ENCODE measurements at places on chromosomes 6 and 20.

- no peak for ATAC-seq
These were observed 120.1 kb downstream of the SLC23A2 start for GRCh38 chr20:4881006-4881730.

- no peak for ATAC-seq
These were observed 29.9 kb downstream of the ID4 start for GRCh38 chr6:19866985-19867627.

DNA sequence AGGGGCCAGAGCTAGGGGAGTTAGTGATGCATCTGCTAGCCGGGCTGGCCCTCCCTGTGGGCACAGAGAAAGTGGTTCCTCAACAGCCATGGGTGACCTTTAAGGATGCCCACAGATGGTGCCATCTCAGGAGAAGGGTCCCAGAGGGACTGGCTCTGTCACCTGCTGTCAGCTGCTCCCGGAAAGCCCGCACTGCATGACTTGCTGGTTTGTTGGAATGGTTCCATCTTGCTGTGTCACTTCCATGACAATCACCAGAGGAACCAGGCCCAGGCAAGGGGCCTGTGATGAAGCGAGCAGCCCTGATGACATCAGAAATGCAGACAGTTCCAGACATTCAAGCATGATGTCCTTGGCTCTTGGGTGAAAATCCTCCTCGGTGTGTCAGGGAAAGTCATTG is 125.2 kb downstream of the PHACTR3 start:
- ATAC-seq, result no peak

- ATAC-seq, result peak; percentile 40
These were observed 2.2 kb downstream of the BRD2 start for GRCh38 chr6:32970413-32971241.

- ATAC-seq, result no peak
These were observed 6.6 kb downstream of the CDK5RAP1 start for GRCh38 chr20:33394718-33395117.

DNA sequence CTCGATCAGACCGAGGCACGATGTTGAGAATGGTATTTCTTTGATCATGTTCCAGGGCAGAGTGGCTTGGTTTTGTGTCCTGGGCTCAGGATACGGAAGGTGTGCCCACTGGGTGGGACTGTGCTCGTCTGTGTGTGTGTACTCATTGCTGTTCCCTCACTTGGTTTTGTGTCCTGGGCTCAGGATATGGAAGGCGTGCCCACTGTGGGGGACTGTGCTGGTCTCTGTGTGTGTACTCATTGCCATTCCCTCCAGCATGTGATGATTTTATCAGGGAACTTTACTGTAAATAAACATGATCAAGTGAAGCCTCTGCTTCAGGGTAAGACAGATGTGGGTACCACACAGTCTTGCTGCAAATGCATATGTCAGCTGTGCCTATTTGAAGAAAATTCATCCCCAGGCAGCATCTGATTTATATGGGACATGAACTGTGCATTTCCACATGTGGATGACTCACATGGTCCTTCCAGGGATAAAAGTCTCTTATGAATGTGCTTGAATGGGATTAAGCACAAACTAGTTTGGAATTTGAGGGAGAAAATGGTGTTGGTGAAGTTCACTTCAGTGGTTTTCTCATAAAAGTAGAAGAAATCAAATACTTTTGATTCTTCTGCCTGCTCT is 274.3 kb downstream of the QKI start:
- no peak for ATAC-seq

GRCh38 chr20:8764344-8764962 is 304.4 kb upstream of the PLCB4 start:
- ATAC-seq, result no peak

- ATAC-seq, result no peak
These were observed 166.2 kb downstream of the EPM2A start for GRCh38 chr6:145569140-145569539.

DNA sequence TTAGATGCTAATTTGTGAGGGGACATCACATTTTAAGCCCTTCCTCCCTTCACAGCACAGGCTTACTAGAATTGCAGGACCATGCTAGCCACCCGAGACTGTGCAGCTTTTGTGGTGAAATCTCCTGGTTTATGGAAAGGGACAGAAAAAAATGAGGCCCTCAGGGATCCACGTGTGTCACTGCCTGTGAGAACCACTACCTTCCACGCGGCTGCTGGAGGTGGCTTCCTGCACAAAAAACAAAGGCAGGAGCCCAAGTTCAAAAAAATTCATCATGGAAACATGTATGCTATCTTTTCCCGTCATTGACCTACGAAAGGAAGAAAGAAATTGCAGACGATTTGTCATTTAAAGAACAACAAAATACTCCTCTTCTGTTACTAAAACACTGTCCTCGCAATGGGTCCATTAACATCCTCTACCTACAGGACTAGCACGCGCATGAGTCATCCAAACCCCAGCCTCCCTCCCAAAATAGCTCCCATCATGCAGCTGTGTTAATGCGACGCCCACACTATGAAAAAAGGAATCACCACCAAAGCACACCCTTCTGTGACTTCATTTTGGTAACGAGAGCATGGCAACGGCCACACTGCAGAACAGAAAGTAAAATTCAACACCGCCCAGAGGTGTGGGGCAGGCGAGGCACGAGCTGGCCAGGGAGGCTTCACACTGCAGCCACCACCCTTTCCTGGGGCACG is 45.7 kb downstream of the RAMACL start:
- peak; percentile 94 for ATAC-seq

- ATAC-seq, result no peak
These were observed 768.8 kb upstream of the SLC35B3 start for GRCh38 chr6:9204171-9204570.

Measured in activated T-helper 17 cell treated with anti-CD3 and anti-CD28 coated beads, Interleukin-2, amount 50 U/mL, for 72 hours (primary cell).